ENCODE measurements at places on chromosomes 13 and 19.

- DNase-seq: no peak
These were observed 5.5 kb downstream of the ZNRF4 start for GRCh38 chr19:5460748-5461147.

DNA sequence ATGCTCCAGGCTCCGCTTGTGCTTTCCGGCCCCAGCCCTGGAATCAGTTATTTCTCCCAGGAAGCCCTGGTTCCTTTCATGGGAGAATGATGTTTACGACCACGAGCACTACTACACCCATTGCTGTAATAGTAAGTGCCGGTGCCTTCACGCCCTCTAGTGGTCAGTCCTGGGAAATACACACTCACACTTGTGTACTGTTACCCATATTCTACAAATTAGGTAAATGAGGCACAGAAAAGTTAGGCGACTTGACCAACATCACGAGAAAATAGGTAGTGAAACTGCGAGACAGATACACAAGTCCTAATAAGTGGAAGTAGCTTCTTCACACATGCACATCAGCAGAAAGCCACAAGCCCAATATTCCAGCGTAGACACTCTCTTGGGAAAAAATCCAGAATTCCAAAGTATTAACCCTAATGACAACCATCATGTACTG lies 21.7 kb downstream of the CEACAM21 start:
- peak; percentile 50 for DNase-seq

DNA sequence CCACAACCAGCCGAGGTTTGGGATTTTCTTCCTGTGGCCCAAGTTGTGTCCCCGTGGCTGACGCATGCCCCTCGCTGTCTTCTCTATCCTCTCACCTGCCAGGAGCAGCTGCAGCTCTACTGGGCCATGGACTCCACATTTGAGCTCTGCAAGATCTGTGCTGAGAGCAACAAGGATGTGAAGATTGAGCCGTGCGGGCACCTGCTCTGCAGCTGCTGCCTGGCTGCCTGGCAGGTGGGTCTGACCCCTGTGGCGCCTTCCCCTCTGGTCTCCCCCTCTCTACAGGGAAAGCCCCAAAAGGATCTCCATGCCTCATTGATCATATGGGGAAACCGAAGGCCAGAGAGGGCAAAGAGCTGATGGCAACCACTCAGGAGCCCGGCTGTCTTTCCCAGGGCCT lies 14.6 kb downstream of the CBLC start:
- DNase-seq: no peak

GRCh38 chr13:46182491-46182877 lies 507 bp upstream of the LCP1 start:
- no peak for DNase-seq

GRCh38 chr13:99614465-99614885 lies 113.2 kb downstream of the TM9SF2 start:
- DNase-seq: peak; percentile 29
